ENCODE measurements at places on chromosomes 3 and 15.

DNA sequence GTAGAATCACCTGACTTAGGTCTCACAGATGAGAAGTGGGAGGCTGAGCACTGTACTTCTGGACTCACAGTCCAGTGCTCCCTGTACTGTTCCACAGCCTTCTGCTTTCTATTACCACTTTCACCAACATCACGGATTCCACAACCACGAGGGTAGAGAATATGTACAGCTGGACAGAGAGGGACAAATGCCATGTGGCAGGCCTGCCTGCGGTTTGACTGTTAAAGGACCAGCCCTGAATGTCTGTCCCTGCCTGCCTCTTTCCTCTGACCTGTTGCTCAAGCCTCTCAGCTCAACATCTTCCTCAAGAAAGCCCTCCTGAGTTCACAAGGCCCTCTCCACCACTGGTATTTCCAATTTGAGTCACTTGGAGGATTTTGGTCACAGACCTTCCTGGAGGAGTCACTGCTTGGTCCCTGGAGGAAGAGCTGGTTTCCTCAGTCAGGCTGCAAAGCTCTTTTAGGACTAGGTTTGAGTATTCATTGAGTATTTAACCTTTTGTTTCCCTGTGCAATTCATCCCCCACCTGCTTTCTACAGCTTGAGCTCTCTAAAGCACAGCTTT, 49.1 kb downstream of the RAB11A start:
- DNase-seq = no peak

DNA sequence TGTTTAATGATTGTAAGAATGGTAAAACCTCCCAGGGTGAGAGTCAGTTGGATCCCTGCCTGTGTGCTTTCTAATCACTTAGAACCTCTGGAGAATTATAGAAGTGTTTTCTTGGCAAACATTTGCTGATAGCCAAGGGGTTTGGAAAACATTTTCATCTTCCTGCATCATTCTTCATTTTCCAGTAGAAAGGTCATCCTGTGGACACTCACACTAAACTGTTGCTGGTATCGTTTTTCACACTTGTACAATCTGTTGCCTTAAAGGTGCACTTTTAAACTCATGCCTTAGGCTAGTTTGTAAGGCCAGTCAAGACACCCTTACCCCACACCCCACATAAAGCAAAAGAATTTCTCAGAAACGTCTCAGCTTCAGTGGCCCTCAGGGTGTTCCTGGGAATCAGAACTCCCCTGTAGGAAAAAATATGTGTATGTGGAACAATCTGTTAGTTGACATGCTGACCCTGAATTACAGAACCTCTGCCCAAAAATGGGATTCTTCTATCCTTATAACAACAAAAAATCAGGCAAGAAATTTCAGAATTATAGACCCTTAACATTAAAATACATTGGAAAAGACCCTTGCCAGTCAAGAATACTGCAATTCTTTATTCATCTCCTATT, 5.8 kb upstream of the PLD1 start:
- no peak for DNase-seq

GRCh38 chr15:82648257-82649103, 1.3 kb upstream of the CPEB1 start:
- no peak for DNase-seq

DNA sequence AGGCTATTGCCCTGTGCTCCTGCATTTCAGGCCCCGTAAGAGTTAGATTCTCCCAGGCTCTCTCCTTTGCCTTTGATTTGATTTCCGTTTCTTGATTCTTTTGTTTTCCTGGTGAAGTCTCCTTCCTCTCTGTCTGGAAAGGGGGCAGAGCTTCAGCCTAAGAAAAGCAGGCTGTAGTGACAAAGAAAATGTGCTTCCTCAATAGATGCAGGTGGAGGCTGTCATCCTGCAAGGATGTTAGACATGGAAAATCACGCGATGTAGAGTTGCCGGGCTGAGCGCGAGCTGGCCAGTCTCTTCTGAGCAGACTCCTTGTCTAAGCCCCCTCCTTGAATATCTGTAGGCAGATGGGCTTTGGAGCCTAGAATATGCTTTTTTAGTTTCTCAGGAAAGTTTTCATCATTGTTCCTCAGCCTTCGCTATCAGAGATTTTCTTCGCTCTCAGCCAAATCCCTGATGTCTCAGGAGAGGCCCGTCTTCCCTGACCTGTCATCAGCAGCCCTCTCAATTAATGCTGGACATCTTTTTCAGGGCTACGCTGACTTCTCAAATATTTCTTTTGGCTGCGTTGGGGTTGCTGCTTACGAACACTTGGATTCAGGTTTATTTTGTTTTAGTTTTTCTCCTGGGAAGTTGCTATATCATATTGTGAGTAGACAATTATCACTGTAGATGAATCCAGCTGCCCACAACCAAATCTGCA, 163.6 kb downstream of the ITPR1 start:
- DNase-seq = no peak

- DNase-seq = no peak
These were observed 45.8 kb downstream of the SCN5A start for GRCh38 chr3:38603731-38604131.

GRCh38 chr3:149600634-149601033, 57.2 kb downstream of the WWTR1 start:
- no peak for DNase-seq

DNA sequence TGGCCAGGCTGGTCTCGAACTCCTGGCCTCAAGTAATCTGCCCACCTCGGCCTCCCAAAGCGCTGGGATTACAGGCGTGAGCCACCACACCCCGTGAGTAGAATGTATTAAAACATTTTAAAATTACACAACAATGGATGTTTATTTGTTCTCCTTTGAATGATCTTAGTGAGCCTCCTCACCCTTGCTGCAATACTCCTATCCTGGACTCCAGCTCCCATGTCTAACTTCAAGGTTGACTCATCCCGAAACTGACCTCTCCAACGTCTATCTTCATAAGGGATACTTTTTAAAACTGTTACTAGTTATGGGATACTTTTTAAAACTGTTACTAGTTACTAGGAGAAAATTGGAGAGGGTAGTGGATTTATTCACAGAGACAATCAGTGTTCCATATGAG, 17.8 kb upstream of the RHCG start:
- DNase-seq = no peak

GRCh38 chr15:96322536-96323318, 7.8 kb upstream of the NR2F2 start:
- no peak for DNase-seq

- DNase-seq = no peak
These were observed 16.6 kb upstream of the GYG1 start for GRCh38 chr3:148974726-148975125.

- DNase-seq = no peak
These were observed 75.8 kb downstream of the RSRC1 start for GRCh38 chr3:158185711-158186110.

GRCh38 chr3:16543242-16543864, 29.9 kb upstream of the RFTN1 start:
- DNase-seq = no peak

- no peak for DNase-seq
These were observed 58.5 kb downstream of the CPA3 start for GRCh38 chr3:148923592-148923991.

DNA sequence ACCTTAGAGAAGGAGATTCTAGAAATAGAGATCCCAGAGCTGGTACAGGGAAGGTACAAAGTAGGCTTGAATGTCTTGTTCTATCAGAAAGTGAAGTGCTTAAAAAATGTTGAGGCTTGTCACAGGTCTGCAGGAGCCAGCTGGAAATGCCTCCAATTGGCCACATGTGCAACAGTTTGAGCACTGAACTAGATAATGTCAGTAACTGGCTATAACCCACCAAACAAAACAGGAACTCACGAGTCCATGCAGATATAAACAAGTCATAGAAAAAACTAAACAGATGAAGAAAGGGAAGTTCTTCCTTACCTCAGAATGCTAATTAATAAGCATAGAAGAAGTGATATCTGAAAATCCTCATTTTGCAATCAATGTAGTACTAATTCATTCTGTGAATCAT, 11.9 kb upstream of the TF start:
- DNase-seq = no peak

DNA sequence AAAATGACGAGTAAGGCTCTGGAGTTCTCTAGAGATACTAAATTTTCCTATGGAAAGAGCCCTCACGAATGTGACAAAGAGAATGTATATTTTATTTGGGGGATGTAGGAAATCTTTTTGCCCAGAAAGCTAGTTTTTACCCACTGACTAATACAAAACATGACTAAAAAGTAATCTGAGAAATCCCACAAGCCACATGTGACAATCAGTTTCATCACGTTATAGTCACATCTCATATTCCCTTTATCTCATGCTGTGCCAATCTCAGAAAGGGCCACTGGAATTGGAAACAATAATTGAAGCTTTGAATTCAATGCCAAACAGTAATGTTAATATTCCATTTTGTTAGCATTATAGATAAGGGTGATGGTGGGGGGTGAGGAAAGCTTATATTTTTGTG, 509.0 kb upstream of the GOLIM4 start:
- DNase-seq = no peak

DNA sequence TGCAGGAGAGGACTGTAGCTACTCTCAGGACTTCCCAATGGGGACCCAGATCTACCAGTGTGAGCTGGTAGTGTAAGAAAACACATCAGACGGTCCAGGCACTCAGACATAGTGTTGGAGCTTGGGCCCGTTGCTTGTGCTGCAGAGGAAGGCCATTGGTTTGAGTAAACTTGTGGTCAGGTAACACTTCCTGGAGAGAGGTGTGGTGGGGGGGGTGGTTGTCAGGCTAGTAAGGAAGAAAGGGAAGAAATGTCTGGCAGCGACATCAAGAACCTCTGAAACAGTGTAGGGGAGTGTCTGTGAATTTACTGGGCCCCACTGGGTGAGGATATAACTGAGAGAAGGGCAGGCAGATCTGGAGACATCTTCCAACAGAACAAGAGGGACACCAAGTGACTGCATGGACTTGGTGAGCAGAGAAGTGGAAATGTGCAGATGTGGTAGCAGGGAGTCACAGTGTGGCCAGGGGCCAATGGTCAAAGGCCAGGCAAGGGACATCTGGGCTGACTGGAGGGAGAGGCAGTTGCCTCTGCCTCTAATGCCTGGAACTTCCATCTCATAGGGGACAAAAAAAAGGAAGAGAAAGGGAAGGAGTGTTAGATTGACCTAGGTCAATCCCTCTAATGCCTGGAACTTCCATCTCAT, 63.7 kb upstream of the MRPS22 start:
- no peak for DNase-seq
